ENCODE measurements at places on chromosomes 2 and 18.

DNA sequence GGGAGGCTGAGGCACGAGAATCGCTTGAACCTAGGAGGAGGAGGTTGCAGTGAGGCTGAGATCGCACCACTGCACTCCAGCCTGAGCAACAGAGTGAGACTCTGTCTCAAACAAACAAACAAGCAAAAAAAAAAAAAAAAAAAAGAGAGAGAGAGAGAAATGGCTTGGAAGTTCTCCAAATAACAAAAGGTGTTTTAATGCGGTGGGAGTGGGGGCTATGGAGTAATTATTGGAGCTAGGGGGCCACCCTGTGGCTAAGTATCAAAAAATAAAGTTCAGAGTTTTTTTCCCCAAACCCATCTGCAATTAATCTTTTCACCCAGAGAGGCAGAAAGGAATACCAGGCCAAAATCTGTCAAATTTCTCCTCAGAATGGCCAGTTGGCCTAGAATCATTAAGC is 23.0 kb upstream of the CEP68 start:
- no peak for DNase-seq

- no peak for DNase-seq
Observed at GRCh38 chr2:12340164-12340563, 376.6 kb upstream of the TRIB2 start.

- no peak for DNase-seq
Observed at GRCh38 chr2:120388222-120389035, 42.5 kb downstream of the INHBB start.

DNA sequence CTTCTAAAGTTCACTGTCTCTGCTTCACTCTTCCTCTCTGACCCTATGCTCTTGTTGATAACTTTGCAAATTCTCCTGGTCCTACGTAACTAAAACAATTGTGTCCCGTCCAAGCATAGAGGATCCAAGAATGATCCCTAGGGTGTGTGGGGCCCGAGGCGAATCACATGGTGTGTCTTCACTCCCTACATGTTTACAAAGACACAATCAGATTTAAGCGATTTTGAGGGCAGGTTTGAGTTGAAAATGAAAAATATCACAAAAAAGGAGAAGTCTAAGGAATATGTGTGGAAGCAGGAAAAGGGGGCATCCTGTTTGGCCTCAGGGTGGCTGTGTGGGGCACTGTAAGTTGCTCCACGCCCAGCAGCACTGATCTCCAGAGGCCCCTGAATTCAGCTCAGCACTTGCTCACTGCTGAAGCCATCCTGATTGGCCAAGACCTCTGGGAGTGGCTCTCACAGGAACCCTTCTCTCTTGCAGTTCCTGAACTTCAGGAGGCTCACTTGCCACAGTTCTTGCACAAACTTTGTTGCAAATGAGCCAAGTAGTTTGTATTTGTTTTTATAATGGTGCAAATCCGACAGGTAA is 363.6 kb downstream of the ZNF521 start:
- no peak for DNase-seq

All from stimulated activated CD8-positive, alpha-beta memory T cell treated with anti-CD3 and anti-CD28 coated beads, Interleukin-7, amount 100 ng/mL, for 48 hours (primary cell).